Activated CD4-positive, alpha-beta T cell treated with anti-CD3 and anti-CD28 coated beads for 1 hour (primary cell): ENCODE measurements at places on chromosomes 3 and 15.

DNA sequence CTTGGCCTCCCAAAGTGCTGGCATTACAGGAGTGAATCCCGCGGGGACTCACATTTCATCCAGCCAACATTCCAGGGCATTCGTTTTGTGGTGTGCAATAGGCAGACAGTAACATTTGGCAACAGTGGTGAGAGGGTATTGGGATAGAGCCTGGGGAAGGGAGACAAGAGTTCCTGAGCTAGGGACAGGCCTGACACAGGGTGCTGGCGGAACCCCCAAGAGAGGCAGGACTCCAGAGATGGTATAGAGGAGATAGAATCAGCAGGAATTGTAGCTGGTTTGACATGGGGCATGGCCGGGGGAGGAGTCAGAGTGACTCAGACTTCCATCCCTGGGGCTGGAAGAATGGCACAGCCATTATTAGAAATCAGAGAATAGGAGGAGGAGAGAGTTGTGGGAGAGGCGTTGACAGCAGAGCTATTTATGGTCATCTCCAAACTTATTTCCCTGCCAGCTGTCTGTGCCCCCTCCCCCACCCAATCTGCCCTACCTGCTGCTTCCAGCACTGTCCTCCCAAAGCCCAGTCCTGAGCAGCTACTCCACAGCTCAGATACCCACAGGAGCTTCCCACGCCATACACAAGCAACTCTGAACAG, 4.4 kb upstream of the IDH2 start:
- no peak for DNase-seq

GRCh38 chr3:40680685-40681657, 156.2 kb downstream of the ZNF621 start:
- no peak for DNase-seq

- DNase-seq, result no peak
These were observed 4.8 kb upstream of the EPHB3 start for GRCh38 chr3:184556582-184557347.

- DNase-seq, result no peak
These were observed 81.7 kb downstream of the TAMM41 start for GRCh38 chr3:11764931-11765363.

DNA sequence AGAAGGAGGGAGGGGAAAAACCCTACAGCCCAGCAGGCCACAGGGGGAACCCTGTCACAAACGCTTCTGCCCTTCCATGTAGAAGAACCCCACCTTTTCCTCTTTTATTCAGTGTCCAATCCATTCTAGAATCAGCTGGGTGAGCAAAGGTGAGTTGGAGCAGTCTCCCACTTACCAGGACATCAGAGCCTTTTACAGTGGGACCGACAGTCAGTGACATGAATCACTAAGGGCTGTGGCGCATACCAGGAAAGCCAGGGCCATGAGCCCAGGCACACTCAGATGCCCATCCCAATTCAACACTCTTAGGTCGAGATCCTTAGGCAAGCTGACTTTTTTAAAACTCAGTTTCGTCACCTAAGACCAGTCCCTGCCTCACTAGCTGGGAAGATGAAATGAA, 146.1 kb downstream of the AQP9 start:
- no peak for DNase-seq

DNA sequence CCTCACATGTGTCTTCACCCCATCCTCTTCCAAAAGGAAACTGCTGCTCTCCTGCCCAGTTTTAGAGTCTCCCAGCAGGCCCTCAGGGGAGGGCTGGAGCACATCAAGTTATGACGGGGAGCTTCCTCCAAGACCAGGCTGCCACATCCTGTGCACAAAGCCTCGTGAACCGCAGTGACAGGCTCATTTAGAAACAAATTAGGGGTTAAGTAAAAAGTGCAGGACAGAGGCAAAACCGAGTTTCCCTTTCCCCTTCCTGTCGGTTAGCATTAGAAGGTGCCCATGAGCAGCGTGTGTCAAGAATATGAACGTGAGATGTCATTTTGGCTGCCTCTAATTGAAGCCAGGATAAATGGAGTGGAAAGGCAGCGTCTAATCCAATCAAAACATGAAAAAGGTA, 199.7 kb downstream of the ARRDC4 start:
- no peak for DNase-seq

DNA sequence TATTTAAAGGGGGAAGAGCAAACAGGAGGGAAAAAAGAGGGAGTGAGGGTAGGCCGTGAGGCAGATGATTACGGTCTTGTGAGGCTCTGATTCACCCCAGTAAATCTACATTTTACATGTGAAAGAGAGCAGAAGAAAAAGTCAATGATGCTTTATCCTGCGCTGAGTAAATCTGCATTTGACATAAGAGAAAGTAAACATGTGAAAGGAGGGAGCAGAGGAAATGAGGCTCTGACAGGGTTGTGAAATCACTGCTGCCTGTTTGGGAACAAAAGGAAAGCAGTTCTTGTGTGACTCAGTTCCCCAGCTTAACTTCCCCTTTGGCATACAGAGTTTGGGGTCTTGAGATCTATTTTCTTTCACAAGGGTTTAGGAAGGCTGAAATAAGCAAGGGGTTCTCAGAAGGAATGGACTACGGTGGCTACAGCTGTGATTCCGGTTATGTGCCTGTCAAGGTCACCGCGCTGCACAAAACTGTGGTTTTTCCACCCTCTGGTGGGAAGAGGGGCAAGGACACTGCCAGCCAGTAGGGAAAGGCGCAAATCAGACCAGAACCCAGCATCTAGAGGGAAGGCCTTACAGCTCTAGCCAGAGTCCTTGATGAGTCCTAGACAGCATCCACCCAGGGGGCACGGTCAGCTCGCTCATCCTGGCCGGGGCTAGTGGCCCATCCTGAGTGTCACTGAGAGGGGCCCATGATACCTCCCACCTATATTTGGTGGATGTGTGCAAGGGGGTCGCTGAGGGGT, 18.9 kb upstream of the HCN4 start:
- DNase-seq, result no peak

DNA sequence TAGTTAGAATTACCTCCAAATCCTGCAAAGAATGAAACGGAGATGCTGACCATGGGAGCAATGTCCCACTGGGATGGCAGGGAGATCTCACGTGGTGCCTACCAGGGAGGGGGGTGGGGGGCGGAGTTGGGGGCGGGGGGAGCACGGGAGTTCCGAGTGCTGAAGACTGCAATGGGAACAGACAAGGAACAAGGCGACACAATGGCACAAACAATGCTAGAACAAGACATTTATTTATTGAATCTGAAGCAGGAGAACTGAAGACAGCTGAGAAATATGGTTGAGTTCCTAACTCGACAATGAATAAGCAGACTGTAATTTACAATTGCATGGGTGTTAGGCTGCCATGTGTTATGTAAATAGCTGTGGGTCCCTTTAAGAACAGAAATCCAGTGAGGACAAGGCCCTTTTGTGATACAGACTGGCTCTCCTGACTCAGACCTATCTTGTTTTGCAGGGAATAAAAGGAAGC, 91.2 kb downstream of the AQP9 start:
- no peak for DNase-seq

DNA sequence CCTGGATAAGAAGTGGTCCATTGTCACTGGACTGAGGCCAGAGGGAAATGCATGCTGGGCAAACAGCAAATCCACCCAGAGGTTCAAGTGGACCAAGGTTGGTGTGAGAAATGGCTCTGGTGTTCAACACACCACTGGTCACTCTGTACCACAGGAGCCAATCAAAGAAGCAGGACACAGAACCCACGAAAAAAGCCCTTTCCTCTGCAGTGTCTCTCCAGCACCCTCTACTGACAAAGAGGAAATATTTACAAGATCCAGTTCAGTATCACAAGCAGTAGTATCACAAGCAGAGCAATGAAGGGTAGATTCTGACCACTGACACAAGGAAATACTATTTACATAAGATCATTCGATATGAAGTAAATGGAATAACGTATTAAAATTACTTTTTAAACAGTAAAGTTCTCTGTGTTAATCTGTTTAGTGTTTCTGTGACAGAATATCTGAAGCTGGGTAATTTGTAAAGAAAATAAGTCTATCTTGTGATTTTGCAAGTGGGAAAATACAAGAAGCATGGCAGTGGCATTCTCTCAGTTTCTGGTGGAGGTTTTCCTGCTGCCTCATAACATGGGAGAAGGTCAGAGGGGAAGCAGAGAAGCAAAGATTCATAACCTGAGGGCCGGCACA, 390.7 kb downstream of the EFHB start:
- DNase-seq, result no peak

GRCh38 chr3:114558271-114558670, 264.4 kb downstream of the TIGIT start:
- no peak for DNase-seq
